Large intestine (tissue), 12 donors: ENCODE measurements at places on chromosomes 11 and 22. TPM values are rescaled to one million over a fixed set of nuclear protein-coding genes. Genes with fewer than 3 reads are reported as not detected.

- H3K27ac ChIP-seq = no peak overlapping the region
- H3K36me3 ChIP-seq = peaks cover 8% of the 10 kb centered on the region
- peaks cover 5% of the 10 kb centered on the region for H3K4me1 ChIP-seq
- no peaks in the 10 kb centered on the region for H3K27me3 ChIP-seq
These were observed 23.3 kb downstream of the BCR start for GRCh38 chr22:23203452-23204124.

SH3BP1 gene
- 59.4 TPM for polyA plus RNA-seq

DNA sequence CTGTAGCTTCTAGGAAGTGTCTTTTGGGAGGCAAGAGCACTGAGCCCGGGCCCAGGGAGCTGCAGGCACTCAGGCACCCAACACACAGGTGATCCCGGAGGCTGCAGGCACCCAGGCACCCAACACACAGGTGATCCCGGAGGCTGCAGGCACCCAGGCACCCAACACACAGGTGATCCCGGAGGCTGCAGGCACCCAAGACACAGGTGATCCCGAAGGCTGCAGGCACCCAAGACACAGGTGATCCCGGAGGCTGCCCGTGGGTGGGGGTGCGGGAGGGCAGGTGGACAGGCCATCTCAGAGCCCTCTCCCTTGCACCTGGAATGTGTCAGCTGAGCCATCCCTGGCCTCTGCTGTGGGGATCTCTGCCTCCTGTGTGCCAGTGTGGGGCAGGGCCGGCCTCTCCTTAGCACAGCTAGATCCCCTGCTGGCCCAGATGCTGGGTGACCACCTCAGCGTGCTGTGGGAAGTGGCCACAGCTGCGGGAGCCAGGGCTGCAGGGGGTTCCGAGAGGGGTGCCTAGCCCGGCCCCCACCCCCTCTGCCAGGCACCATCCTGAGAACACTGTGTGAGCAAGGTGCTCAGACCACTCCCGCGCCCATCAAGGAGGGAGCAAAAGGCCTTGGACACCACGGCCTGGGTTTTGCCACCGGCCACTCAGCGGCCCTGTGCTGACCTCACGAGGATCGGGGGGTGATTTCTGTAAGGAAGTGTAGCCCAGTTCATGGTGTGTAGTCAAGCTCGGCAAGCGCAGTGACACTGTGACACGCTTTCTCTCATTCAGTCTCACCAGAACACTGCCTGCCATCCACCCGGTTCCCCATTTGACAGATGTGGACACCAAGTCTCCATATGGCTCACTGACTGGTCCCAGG is 14.2 kb downstream of the MRGPRG start:
- peaks cover 53% of the 10 kb centered on the region for H3K27me3 ChIP-seq
- no peak overlapping the region for H3K4me3 ChIP-seq
- H3K27ac ChIP-seq = no peak overlapping the region
- no peaks in the 10 kb centered on the region for H3K36me3 ChIP-seq
- H3K4me1 ChIP-seq = peaks cover 16% of the 10 kb centered on the region
- no peak for DNase-seq

CCDC89 gene
- polyA plus RNA-seq = 0.94 TPM

GRCh38 chr11:129451524-129451923 is 75.9 kb downstream of the BARX2 start:
- no peak overlapping the region for H3K27ac ChIP-seq
- no peak for DNase-seq
- H3K27me3 ChIP-seq = no peaks in the 10 kb centered on the region
- H3K4me1 ChIP-seq = no peaks in the 10 kb centered on the region
- H3K36me3 ChIP-seq = no peaks in the 10 kb centered on the region

DNA sequence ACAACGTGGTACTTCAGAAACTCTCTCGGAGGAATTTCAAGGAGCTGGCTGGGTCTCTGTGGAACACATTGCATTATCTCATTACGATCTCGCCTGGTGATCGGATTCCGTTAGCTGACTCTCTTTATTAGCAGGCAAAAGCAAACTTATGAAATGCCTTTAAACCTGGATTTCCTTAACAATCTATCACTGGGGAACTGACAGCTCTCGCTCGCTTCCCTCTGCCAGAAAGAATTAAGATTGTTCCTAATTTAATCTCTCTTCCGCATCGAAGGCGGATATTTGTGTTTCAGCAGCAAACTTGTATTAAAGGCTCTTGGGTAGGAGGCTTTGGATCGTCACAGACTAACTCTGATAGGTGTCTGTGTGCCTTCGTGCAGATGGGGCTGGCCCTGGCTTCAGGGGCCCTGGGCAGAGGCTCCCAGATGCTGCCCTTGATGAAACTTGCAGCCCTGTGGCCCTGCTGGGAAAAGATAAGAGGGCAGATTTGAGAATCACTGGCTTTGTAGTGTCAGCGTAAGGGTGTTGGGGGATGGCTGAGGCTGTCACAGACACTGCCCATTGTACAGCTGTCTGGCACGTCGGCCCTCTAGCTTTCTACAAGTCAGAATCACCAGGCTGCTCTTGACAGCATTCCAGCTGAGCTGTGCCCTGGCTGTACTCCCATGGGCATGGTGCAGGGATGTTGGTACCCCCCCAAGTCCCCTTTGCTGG is 162.2 kb upstream of the NECTIN1 start:
- H3K27me3 ChIP-seq = no peaks in the 10 kb centered on the region
- no peak overlapping the region for H3K27ac ChIP-seq
- no peak for DNase-seq
- no peaks in the 10 kb centered on the region for H3K36me3 ChIP-seq
- no peaks in the 10 kb centered on the region for H3K4me1 ChIP-seq

SAA2 gene
- not detected for polyA plus RNA-seq

GRCh38 chr11:61171907-61172306 is 10.7 kb upstream of the VPS37C start:
- H3K4me1 ChIP-seq = no peaks in the 10 kb centered on the region
- no peaks in the 10 kb centered on the region for H3K27me3 ChIP-seq
- H3K4me3 ChIP-seq = no peak overlapping the region
- no peak overlapping the region for H3K27ac ChIP-seq
- no peak for DNase-seq

- H3K36me3 ChIP-seq = no peaks in the 10 kb centered on the region
- no peak overlapping the region for H3K4me3 ChIP-seq
- H3K27ac ChIP-seq = no peak overlapping the region
- H3K27me3 ChIP-seq = peaks cover 5% of the 10 kb centered on the region
- no peak for DNase-seq
- H3K4me1 ChIP-seq = no peaks in the 10 kb centered on the region
These were observed 4.1 kb downstream of the SLC36A4 start for GRCh38 chr11:93193731-93194130.

DNA sequence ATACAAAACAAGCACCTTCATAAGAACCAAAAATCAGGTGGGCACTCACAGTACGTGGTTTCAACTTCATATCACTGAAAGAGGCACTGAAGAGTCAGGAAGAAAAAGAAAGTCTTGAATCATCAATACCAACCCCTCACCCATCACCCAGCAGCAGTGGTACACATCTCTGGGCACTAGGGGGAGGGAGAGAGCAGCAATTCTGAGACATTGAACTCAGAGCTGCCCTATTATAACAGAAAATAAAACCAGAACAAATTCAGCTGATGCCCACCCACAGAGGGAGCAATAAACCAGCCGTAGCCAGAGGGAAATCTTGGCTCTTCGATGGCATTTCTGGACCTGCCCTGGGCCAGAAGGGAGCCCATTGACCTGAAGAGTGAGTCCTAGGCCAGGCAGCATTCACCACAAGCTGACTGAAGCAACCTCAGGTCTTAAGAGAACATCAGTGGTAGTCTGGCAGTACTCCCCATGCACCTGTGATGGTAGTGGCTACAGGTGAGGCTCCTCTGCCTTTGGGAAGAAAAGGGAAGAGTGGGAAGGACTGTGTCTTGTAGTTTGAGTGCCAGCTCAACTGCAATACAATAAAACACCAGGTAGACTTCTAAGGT is 42.2 kb upstream of the FAM181B start:
- H3K4me3 ChIP-seq = no peak overlapping the region
- no peak for DNase-seq
- no peaks in the 10 kb centered on the region for H3K27me3 ChIP-seq
- no peaks in the 10 kb centered on the region for H3K36me3 ChIP-seq

EIF3L gene
- 644 TPM for polyA plus RNA-seq

OR52N2 gene
- not detected for polyA plus RNA-seq

DNA sequence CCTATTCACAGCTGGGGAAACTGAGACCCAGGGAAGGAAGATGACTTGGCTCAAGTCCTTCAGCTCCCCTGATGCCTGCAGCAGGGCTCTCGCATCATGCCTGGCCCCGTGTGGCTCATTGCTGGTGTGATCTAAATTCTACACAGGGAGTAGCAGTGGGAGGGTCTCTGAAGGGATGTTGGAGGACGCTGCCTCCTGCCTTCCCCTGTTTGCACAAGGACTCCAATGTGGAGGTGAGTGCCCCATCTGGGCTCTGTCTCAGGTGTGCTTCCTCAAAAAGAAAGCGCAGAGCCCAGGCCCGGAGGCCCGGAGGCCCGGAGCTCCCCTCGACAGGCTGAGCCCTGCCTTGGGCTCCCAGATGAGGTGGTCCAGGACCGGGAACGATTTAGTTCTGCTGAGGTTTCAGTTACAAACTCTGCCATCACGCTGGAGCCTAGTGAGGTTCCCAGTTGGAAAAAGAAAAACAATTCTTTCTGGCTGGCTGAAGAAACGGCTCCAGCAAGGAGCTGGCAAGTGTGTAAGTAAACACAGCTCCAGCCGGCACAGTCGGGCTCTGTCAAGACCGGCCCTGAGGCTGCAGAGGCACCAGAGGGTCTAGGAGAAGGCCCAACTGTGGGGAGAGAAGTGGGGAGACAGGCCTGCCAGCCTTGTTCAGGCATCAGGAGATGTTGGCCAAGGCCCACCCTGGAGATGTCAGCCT is 49.8 kb downstream of the NAT10 start:
- H3K36me3 ChIP-seq = peaks cover 20% of the 10 kb centered on the region
- no peaks in the 10 kb centered on the region for H3K27me3 ChIP-seq
- peaks cover 9% of the 10 kb centered on the region for H3K4me1 ChIP-seq
- H3K27ac ChIP-seq = no peak overlapping the region
- DNase-seq = no peak

GRCh38 chr22:17949642-17950473 is 74.5 kb downstream of the MICAL3 start:
- peaks cover 28% of the 10 kb centered on the region for H3K4me1 ChIP-seq
- no peak overlapping the region for H3K27ac ChIP-seq
- H3K4me3 ChIP-seq = no peak overlapping the region
- DNase-seq = no peak
- no peaks in the 10 kb centered on the region for H3K27me3 ChIP-seq

MS4A4E gene
- 0.85 TPM for polyA plus RNA-seq

SLC5A1 gene
- polyA plus RNA-seq = 166 TPM

DNA sequence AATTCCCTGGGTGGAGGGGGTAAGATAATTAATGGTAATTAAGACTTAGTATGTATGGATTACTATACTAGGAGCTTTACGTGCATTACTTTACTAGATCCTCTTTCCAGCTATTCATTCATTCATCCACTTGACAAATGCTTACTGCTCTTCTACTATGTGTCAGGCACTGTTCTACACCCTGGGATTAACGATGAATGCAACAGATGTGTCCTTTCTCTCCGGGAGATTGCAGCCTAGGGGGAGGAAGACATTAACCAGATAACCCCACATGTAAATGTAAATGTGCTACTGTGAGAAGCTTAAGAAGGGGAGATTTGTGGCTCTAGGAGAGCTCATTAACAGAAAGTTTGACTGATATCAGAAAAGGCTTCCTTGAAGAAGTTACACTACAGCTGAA is 1.7 kb downstream of the ANKK1 start:
- no peak for DNase-seq
- peaks cover 25% of the 10 kb centered on the region for H3K27me3 ChIP-seq
- no peak overlapping the region for H3K27ac ChIP-seq

DNA sequence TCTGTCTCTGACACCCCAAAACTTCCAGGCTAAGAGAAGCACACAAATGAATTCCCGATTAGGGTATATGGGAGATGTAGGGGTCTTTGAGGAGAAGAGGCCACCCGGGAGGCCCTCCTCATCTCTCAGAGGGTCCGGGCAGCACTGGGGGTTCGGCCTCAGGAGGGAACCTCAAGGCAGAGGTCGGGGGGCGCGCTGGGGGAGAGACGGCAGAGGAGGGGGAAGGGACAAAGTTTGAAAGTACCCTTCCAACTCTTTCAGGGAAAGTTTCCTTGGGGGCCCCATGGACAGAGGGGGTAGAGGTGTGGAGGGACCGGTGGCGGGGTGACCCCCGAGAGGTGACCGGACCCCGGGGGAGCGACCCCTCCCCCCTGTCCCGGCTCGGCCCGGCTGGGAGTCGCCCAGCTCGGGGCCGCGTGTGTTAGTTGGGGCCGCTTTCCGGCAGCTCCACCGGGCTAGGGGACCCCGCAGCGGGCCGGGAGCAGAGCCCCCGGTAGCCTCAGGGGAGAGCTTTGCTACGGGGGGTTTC is 3.3 kb upstream of the GCAT start:
- H3K36me3 ChIP-seq = no peaks in the 10 kb centered on the region
- H3K27me3 ChIP-seq = no peaks in the 10 kb centered on the region
- H3K4me1 ChIP-seq = peaks cover 31% of the 10 kb centered on the region
- H3K27ac ChIP-seq = peak overlapping the region; percentile 34
- DNase-seq = peak; percentile 48
- H3K4me3 ChIP-seq = peak overlapping the region; percentile 68

- H3K36me3 ChIP-seq = no peaks in the 10 kb centered on the region
- no peaks in the 10 kb centered on the region for H3K27me3 ChIP-seq
- no peak overlapping the region for H3K27ac ChIP-seq
- no peaks in the 10 kb centered on the region for H3K4me1 ChIP-seq
- H3K4me3 ChIP-seq = no peak overlapping the region
These were observed 29.4 kb downstream of the SYT9 start for GRCh38 chr11:7281079-7281478.

PKDREJ gene
- 0.69 TPM for polyA plus RNA-seq

BIRC3 gene
- 5.7 TPM for polyA plus RNA-seq

DNA sequence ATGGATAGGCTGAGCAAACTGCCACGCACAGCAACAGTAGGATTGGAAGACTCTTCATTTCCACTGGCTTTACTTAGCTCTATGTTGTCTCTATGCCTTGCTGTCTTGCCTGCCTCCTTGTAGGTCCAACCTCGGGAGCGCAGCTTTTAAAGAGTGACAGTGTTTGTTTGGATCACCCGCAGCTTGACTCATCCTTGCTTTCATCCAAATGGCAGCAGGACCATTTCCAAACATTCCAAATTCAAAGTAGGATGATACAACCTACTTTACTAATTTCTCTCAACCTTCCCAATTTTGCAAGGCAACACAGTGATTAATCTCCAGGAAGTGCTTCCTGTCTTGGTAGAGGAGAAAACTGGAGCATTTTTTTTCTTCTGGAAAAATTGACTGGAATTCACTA is at the start of gene MMP3:
Gene MMP3 (minus strand): TSS at position 121 of the 400 bp plus-strand sequence. CDS start 63 bp downstream, at position 58.
- H3K4me1 ChIP-seq = no peaks in the 10 kb centered on the region
- no peaks in the 10 kb centered on the region for H3K36me3 ChIP-seq
- H3K27me3 ChIP-seq = no peaks in the 10 kb centered on the region
- no peak within 1 kb of the TSS for H3K27ac ChIP-seq
- no peak within 1 kb of the TSS for H3K4me3 ChIP-seq

- H3K4me3 ChIP-seq = no peak overlapping the region
- H3K4me1 ChIP-seq = peaks cover 23% of the 10 kb centered on the region
- DNase-seq = no peak
- no peaks in the 10 kb centered on the region for H3K27me3 ChIP-seq
- H3K36me3 ChIP-seq = peaks cover 4% of the 10 kb centered on the region
- no peak overlapping the region for H3K27ac ChIP-seq
These were observed 35.4 kb downstream of the SPON1 start for GRCh38 chr11:13997881-13998280.

- no peaks in the 10 kb centered on the region for H3K36me3 ChIP-seq
- no peak overlapping the region for H3K27ac ChIP-seq
- no peaks in the 10 kb centered on the region for H3K27me3 ChIP-seq
- peak; percentile 5 for DNase-seq
These were observed 1.6 kb upstream of the FXYD2 start for GRCh38 chr11:117826190-117826570.

GRCh38 chr11:64500176-64501013 is 90.6 kb upstream of the SLC22A12 start:
- no peak overlapping the region for H3K4me3 ChIP-seq
- H3K4me1 ChIP-seq = peaks cover 22% of the 10 kb centered on the region
- H3K27ac ChIP-seq = no peak overlapping the region
- no peaks in the 10 kb centered on the region for H3K27me3 ChIP-seq
- DNase-seq = no peak

IGLL1 gene
- 0.60 TPM for polyA plus RNA-seq
